ENCODE measurements at places on chromosomes 16 and 17.

- no peak for DNase-seq
Observed at GRCh38 chr17:32319548-32319905, 22.4 kb downstream of the C17orf75 start.

DNA sequence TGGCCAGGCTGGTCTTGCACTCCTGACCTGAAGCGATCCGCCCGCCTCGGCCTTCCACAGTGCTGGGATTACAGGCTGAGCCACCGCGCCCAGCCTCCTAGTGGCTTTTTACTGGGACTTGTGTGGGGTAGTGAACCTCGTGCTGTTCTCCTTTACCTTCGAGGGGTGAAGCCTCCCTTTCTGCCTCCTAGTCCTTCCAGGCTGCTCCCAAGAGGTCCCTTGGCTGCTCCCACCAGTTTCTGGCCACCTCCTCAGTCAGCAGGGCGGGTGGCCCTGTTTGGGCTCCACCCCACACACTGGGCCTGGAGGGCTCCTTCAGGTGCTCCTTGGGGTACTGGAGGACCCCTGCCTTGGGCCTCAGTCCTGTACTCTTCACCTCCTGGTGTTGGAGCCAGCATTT lies 70.9 kb upstream of the ZNF750 start:
- no peak for DNase-seq

GRCh38 chr16:1707193-1707790 lies 1.3 kb downstream of the MAPK8IP3 start:
- no peak for DNase-seq

- no peak for DNase-seq
Observed at GRCh38 chr16:2212362-2213324, 2.0 kb upstream of the BRICD5 start.

DNA sequence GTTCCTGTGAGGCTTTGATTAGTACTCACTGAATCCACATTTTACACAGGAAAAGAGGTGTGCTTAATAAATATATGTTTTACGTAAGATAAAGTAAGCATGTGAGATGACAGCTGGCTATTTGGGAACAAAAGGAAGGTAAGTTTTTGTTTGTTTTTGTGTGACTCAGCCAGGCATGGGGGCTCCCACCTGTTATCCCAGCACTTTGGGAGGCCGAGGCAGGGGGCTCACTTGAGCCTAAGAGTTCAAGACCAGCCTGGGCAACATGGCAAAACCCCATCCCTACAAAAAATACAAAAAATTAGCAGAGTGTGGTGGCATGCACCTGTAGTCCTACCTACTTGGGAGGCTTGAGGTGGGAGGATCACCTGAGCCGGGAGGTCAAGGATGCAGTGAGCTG lies 17.9 kb downstream of the GPR142 start:
- no peak for DNase-seq

DNA sequence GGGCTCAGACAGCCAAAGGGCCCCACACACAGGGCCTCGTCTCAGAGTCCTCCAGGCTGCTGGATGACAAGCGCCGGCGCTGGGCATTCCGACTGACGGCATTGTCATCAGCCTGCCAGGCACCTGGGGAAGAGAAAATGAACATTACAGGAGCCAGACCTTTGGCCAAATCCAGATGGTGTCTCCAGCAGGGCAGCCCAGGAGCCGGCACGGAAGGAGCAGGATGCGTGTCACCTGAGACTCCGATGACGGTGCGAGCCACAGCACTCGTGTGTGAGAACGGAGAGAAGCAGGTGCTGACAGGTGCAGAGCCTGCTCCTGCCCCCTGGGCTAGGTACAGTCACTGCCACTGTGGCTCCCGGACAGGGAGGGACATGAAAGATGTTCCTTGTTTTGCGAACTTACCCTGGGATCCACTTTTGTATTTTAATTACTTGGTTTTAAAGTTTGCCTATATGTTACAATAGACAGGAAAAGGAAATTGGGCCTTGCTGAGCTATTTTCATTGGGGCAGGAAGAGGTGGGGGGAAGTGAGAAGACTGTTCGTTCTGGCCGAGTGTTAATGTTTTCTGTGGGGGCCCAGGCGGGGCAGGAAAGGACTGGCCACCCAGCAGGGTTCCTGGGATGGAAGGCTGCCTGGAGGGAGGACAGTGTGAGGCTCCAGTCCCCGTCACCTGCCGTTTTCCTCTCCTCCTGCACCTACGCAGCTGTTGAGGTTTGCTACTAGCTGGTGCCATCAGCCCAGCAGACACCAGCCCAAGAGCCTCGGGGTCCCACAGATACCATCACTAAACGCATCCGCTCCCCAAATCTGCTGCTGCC lies 4.4 kb upstream of the FOXJ1 start:
- no peak for DNase-seq

DNA sequence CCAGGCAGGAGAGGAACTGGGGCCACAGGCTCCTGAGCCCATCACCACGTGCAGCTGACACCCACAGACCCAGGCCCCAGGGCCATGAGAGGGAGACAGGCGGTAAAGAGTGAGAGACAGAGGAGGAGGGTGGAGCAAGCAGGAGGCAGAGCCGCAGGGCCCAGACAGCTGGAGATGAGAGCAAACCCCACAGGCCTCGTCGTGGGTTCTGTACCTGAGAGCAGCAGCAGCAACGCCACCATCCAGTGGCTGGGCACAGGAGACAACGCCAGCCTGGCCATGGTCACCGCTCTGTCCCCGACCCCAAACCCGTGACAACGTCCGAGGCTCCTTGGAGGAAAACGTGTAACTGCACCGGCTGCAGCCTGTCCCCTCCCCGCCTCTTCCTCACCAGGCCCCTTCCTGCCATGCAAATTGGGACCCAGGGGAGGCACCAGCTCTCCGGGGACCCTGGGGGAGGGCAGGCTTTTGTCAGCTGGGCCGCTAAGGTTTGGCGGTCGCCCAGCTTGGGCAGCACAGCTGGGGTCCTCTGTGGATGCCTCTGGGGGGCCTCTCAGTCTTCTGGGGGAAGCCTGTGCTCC lies at the start of gene CD79B:
CD79B (minus strand) TSS at position 351 of the 581 bp plus-strand sequence; CDS start at position 281, 70 bp downstream.
- DNase-seq: no peak

DNA sequence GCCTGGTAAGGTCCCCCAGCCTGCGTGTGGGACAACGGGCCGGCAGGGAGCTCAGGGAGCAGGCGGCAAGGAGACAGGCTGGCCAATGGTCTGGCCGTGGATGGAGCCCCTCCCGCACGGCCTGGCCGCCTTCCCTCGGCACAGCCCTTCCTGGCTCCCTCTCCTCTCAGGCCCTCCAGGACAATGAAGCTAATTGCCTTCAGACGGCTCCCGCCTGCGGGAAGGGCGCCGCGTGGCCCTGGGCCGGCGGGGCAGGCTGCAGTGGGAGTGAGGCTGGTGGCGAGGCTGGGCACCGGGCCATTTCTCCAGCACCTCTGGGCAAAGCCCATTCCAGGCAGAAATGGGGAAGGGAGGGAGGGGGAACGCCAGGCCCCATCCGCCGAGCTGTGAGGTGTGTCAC lies 50.9 kb downstream of the ENGASE start:
- no peak for DNase-seq

GRCh38 chr17:80236911-80237310 lies 16.7 kb downstream of the SLC26A11 start:
- DNase-seq: no peak

DNA sequence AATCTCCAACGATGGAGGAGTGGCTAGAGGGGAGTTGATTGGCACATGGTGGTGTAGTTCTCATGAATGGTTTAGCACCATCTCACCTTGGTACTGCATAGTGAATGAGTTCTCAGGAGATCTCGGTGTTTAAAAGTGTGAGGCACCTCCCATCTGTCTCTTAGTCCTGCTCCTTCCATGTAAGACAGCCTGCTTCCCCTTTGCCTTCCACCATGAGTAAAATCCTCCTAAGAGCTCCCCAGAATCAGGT lies 428.8 kb upstream of the MAF start:
- DNase-seq: no peak

- DNase-seq: no peak
Observed at GRCh38 chr16:75506574-75506973, 11.3 kb upstream of the CHST6 start.

- no peak for DNase-seq
Observed at GRCh38 chr17:55269894-55270293, 5.1 kb downstream of the HLF start.

- DNase-seq: no peak
Observed at GRCh38 chr17:77111934-77112296, 28.9 kb upstream of the SEC14L1 start.

DNA sequence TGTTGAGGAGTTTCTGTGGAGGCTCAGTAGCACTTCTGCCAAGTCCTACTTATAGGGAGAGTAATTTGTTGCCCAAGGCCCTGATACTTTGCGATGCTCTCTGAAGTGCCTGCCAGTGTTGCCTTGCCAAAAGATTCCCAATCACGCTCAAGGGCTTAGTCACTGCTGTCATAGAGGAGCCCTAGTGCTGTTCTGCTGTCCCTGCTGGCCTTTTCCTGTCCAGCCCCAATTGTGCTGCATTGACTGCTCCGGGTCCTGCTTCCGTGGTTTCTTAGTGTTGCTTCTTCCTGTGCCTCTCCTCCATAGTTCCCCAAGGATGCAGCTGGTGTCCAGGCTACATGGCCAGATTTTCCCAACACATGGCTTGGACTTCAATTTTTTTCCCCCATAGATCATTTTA lies 13.9 kb downstream of the NUP93 start:
- peak; percentile 14 for DNase-seq

DNA sequence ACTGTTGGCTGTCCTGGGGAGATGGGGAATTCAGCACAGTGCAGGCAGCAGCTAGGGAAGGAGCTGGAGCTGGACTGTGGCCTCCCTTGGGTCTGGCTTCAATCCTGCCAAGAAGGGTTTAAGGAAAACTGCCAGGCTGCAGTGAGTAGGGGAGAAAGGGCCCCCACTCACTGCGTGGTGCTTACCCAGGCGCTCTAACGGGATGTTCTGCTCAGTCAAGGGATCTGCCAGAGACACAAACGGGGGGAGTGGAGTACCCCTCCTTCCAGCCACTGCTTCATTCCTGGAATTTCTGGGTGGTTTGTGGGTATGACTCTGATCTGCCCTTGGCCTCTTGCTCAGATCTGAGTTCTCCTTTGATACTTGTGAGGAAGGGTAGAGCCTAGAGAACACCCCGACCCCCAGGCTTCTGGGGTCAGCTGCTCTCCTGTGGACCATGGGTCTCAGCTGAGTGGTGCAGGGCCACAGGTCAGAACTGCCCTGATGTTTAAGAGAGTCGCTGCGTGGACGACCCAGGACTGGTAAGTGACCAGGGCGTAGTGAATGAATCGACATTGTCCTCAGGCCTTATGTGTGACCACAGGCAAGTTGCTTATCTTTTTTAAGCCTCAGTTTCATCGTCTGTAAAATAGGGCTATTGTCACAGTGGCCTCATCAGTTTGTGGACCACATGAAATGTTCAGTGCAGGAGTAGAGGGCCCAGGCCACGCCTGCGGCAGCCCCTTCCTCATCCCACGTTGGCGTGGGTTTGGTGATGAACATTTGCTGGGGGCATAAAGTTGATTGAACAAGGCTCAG lies 9.6 kb downstream of the CRISPLD2 start:
- DNase-seq: no peak

GRCh38 chr17:11239379-11239970 lies 1.5 kb upstream of the SHISA6 start:
- DNase-seq: no peak

DNA sequence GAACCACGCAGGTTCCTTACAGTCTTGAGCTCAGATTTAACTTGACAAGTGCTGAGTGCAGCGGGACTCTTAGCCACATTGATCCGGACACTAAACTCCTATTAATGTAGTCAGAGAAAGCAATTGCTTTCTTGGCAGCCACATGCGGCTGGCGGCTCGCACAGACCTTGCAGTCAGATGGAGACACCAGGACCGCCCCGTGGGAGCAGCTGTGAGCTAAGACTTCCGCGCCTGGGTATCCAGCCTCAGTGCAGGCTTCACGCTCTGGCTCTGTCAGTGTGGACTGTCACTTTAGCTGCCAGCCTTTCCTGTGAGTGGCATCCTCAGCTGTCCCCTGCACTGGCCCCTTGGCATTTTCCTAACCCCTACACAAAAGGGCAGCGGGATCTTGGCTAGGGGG lies 80.9 kb upstream of the NLRP1 start:
- DNase-seq: no peak

DNA sequence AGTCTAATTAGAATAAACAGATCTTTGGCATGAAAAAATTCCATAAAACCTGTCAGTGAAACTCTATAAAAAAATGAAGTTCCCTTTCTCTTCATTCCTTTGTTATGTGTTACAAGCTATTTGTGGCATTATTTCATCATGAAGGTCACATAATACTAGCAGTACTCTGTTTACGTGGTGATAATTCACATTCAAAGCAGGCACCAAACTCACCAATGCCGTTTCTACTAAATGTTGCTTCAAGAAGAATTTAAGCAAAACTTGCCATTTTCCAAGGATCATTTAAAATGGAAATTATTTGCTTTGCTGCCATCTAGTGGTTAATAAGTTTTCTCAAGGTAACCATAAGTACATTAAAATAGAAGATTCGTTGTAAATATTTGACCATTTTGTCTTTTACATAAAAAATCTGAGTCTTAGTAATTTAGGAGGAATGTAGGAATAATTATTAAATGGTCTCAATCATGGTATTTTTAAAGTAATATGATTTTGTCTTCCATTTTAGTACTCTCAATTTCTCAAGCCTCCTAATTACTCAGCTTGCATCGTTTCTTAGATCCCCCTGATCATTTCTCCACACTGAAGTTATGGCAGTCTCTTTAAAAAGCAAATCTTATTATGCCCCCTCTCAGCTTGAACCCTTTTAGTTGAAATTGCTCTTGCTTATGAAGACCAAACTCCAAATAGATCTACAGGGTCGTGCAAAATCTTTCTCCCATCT lies 80.8 kb downstream of the OMG start:
- DNase-seq: peak; percentile 48

- DNase-seq: no peak
Observed at GRCh38 chr17:39131616-39132015, 19.8 kb downstream of the PLXDC1 start.

GRCh38 chr17:68200689-68201417 lies 47.0 kb upstream of the AMZ2 start:
- peak; percentile 18 for DNase-seq

DNA sequence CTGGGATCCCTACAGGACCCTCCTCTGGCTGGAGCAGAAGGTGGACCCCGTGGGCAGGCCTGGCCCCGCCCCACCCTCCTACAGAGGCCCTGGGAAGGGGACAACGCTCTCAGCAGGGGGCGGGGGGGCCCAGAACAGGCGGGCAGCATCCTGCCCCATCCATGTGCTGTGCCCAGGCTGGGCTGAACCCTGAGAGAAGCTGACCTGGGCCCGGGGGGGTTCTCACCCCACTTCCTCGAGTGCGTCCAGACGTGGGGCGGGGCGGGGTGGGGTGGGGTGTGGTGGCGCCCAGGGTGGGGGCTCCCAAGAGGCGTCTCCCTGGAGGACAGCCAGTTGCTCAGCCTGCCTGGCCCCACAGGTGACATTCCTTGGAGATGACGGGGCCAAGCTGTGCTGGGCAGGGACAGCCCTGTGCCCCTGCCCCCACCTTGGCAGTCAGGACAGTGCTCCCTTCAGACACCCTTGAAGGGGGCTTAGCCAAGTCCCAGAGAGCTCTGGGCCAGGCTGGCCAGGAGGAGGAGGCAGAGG lies 390 bp upstream of the UNC13D start:
- no peak for DNase-seq

- no peak for DNase-seq
Observed at GRCh38 chr16:2142942-2143877, 5.2 kb upstream of the RAB26 start.

Data from glomerular endothelial cell (primary cell).